ENCODE measurements at places on chromosomes 5 and 9. TPM values are rescaled to one million over a fixed set of nuclear protein-coding genes. Genes with fewer than 3 reads are reported as not detected.
A peak's percentile ranks its signal among the peaks of the same experiment; 100 is the strongest.

DNA sequence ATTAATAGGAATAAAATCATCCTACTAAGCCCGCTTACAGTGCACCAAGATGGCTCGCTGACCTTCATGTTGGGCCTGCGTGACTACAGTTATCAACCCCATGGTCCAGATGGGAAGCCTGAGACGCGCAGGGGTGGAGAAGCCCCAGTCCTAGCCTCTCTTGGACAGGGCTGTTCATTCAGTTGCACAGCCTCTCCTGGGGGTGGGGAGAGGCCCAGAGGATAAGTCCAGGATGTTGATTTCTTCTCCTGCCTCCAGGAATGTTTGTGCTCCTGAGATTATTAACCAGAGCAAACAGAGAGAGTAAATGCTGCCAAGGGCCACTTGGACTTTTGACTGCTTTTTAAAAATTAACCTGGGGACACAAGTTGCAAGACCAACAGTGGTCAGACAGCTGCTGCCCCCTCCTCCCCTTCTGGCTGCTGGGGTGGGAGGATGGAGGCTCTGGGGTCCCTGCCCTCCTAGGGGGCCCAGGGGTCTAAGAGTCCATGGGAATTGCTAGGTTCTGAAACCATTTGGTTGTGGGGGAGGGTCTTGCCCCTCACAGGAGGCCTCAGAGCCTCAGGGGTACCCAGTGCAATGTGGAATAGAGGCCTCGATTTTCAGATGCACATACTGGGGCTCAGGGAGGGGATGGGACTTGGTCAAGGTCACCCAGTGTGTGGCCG, 2.8 kb upstream of the AMBP start:
- H3K4me3 ChIP-seq: no peak overlapping the region
- H3K27me3 ChIP-seq: peaks cover 1% of the 10 kb centered on the region
- no peaks in the 10 kb centered on the region for H3K4me1 ChIP-seq
- no peak overlapping the region for H3K27ac ChIP-seq
- DNase-seq: peak; percentile 2

DNA sequence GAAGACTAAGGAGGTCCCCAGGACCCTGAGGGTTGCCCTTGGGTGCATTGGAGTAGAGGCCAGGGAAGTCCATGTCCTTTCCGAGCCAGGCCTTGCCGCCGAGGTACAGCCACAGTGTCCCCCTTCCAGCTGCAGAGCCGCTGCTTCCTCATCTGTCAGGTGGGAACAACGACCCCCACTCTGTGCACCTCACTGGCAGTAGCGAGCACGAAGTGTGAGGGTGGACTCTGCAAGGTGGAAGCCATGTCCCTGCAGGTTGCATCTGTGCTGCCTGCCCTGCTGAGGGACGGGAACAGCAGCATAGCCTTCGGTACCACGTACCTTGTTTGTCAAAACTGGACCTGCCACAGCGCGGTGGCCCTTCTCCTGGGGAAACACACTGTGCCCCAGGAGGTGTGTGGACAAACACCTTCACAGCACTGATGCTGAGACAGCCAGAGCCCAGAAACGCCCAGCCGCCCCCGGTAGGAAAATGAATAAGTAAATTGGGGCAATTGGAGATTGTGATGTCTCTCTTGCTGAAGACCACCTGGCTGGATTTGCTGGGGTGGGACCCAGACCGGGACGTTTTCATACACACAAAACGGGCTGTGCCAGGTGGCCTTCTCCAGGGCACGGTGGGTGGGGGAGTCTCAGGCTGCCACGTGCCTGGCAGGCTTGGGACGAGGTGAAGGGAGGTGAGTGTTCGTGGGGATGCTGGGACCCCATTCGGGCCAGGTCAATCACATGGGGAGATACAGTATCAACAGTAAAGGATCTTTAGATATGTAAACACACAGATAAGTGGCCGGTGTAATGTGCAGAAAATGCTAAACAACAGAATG, 157.3 kb downstream of the RXRA start:
- H3K36me3 ChIP-seq: no peaks in the 10 kb centered on the region
- no peaks in the 10 kb centered on the region for H3K4me1 ChIP-seq
- no peak overlapping the region for H3K27ac ChIP-seq
- no peak for DNase-seq
- H3K4me3 ChIP-seq: no peak overlapping the region

DNA sequence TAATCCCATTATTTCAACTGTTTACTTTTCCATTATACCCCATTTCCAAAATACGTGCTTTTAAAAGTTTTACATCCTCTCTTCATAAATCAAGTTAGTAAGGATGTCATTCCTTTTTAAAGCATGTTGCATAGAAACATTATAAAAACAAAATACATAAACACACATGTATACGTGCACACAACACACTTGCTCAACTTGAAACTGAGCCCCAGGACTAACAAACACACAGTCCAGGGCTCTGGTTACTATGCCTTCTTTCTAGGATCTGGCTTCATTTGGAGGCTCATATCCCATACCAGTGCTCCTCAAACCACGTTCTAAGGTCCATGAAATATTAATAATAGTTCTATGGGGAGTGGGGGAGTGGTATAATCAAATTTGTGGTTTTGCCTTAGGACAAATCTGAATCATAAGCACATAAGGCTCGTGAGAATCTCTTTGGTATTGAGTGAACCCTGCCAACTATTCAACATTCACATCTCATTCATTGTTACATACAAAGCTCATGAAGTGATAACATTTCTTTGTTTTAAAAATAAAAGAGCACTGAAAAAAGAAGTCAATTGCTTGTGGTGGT, 55.2 kb downstream of the NFIB start:
- H3K27ac ChIP-seq: no peak overlapping the region
- H3K36me3 ChIP-seq: no peaks in the 10 kb centered on the region
- no peak for DNase-seq
- no peak overlapping the region for H3K4me3 ChIP-seq
- H3K4me1 ChIP-seq: no peaks in the 10 kb centered on the region

PLPPR1 gene
- not detected for total RNA-seq

DNA sequence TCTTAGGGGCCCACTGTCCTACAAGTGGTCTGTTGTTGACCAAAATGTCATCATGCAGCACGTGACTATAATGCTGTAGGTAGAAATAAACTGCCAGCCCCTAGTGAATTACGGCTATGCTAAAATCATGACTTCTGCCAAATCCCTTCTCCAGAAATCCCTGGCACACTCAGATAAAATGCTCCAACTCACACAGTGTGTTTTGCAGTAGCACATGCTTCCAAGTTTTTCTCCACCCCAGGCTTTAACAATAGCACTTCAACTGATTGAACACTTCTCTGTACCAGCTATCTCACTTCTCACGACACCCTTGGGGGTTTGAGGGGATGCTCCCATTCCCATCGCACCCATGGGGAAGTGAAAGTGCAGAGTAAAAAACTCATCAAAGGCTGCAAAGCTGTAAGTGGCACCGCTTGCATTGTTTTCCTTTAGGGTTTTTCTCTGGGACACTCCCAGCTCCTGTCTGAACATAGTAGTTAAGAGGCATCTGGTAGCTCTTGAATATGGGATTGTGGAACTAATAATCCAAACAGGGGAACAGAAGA, 151.0 kb upstream of the SLC24A2 start:
- peaks cover 10% of the 10 kb centered on the region for H3K27me3 ChIP-seq
- DNase-seq: no peak
- no peak overlapping the region for H3K27ac ChIP-seq
- no peaks in the 10 kb centered on the region for H3K36me3 ChIP-seq

GRCh38 chr5:140671472-140672125, 1.8 kb downstream of the DND1 start:
- H3K36me3 ChIP-seq: peaks cover 61% of the 10 kb centered on the region
- peaks cover 17% of the 10 kb centered on the region for H3K4me1 ChIP-seq
- H3K27me3 ChIP-seq: no peaks in the 10 kb centered on the region
- no peak overlapping the region for H3K27ac ChIP-seq

All from activated CD4-positive, alpha-beta memory T cell treated with anti-CD3 and anti-CD28 coated beads for 36 hours (primary cell).